ENCODE measurements at places on chromosomes 2 and 18. TPM values are rescaled to one million over a fixed set of nuclear protein-coding genes. Genes with fewer than 3 reads are reported as not detected.
A peak's percentile ranks its signal among the peaks of the same experiment; 100 is the strongest.

MYL12B gene
- total RNA-seq: 358 TPM

DNA sequence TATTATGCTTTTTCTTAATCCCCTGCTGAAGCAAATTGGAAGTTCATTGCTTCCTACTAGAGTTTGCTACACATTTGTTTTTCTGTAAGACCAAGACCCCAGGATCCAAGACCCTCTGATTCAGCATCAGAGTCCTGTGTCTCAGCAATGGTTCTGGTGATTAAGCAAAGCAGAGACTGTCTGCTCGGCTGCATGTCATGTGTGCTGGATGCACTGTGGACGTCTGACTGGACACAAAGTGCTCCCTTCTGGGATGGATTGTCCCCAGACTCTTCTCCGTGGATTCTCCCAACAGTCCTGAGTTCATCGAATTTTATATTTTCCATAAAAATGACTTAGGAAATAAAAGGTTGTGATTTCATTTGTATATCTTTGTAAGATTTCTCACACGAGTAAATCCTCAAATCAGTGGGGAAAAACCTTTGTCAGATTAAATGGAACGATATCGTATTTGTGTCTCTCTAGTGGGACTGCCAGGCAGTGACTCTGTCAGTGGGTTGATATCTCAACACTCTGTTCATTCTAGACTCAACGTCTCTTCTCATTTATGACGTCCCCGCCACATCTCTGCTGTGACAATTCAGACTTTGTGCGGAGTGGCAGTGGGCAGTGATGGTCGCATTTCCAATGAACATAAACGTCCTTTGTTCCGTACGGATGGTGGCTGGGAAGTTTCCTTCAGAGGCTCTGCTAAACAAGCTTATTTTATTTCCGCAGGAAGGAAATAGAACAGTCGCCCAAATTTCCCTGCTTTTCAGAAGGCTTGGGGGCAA is 58.6 kb downstream of the NCAPH start:
- DNase-seq: no peak

DNA sequence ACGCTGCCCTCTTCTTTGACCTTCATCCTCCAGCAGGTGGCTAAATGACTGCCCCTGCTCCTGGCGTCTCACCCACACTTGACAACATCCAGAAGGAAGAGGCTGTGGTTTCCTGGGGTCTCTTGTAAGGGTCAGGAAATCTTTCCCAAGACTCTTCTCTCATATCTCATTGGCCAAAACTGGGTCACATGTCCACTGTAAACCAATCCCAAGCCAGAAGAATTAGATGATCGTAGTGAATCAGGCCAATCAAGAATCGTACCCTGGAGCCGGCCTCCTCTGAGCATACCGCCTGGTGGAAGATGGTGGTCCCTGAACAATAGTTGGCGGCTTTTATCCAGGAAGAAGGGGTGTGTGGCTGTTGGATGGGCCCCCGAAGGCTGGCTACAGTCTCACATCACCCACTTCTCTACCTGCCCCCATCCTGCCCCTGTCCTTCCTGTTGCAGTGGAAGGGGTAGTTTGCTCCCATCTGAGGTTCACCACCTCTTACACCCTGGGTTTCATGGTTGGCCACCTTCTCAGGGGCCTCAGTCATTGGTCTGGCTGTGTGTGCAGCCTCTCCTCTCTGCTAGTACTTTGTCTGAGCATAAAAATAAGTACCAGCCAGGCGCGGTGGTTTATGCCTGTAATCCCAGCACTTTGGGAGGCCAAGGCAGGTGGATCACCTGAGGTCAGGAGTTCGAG is 3.8 kb downstream of the SAG start:
- no peak for DNase-seq

DNA sequence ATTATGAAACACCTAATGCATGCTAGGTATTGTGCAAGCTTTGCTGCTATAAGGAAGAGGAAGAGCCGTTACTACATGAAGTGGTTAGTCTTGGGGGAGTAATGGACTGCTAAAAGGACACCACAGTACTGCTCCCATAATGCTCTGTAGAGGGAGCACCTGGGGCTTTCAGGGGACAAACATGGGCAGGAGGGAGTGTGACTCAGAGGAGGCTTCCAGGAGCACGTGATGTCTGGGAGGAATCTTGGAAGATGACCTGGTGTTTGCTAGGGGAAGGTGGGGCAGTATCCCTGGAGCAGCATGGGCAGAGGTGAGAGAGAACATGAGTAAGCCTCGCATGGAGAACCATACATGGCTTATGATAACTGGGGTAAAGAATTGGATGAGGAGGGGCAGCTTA is 18.8 kb downstream of the MAPK4 start:
- DNase-seq: no peak

- DNase-seq: peak; percentile 46
Observed at GRCh38 chr2:15968280-15969178, 28.2 kb downstream of the MYCN start.

DNA sequence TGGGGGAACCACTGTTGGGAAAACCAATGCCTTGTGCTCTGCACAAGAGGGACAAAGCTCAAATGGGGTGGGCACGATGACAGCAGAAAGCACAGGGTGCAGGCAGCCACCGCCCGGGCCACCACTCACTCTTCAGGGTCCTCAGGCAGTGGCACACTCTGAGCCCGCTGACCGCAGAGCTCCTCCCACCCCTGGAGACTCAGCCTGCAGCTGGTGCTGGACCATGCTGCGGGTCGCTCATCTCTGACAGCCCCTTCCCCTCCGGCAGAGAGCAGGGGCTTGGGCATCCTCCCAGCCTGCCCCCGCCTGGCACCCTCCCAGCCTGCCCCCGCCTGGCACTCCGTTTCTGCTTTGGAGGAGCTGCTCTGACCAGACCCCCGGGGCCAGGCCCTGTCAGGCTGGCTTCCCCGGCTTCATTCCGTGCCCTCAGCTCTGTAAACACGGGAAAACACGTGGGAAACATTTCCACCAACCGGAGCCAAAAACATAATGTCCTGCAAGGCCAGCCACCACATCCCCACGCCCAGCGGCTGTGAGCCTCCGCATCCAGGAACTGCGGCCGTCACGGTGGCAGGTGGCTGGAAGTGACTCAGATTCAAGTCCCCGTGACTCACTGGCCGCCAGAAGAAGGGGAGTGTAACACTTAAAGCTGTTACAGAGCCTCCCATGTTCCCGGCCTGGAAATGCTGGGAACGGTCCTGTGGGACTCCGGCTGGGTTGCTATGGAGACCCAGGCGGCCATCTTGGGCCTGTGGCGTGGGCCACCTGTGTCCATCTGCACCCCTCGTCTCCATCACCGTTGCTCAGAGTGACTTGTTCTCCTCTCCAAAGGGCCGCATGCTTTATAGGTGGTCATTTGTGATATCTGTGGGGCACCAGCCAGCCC is 6.8 kb upstream of the SNED1 start:
- no peak for DNase-seq

DNA sequence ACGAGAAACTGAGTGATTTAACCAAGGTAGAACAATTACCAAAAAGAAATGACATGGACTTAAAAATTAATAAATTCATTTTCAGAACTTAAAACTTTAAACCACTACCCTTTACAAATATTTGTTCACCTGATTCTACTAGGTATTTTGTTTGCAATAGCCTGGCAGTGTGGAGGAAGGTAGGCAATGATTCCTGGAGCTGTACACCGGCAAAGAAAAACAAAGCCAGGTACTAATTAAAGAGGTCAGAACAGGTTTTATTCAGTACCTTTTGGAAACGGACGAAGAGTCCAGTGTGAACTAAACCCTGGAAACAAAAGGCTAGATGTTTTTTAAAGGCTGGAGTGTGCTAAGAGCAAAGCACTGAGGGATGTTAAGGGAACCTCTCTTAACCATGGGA is 561.3 kb upstream of the FSHR start:
- no peak for DNase-seq

Data from activated naive CD4-positive, alpha-beta T cell treated with anti-CD3 and anti-CD28 coated beads, Interleukin-2, amount 50 U/mL, for 72 hours (primary cell).